SW480 (cell line): ENCODE measurements at places on chromosomes 5 and 9.

- DNase-seq = no peak
Observed at GRCh38 chr9:137130176-137130755, 8.7 kb upstream of the GRIN1 start.

DNA sequence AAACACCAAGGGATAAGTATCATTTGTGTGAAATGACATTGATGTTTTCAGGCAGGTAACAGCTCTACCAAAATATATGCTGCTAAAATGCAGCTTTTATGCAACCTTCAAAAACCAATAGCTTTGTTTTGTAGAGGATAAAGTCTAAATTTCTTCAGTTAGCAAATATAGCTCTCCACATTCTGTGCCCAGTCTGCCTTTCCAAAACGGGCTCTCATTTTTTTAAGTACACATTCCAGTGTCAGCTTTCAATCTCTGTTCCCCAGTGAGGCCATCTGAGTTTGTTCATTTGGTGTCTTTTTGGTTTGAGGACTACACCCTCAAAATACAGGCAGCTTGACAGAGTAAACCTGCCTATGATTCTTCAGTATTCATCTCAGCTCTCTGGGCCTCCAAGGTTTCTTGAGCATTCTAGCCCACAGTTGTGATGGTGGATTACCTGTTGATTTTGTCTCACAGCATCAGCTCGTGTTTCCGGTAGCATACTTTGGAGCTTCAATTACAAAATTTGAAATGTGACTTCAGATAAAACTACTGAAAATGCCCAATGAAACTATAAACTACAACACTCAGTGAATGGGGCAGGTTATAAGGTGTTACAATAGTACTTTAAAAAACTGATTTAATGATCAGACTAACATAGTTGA is 55.7 kb downstream of the NR3C1 start:
- no peak for DNase-seq

GRCh38 chr5:68544648-68545552 is 329.3 kb downstream of the PIK3R1 start:
- peak; percentile 5 for DNase-seq

- no peak for DNase-seq
Observed at GRCh38 chr9:4102078-4102477, 197.8 kb downstream of the GLIS3 start.

DNA sequence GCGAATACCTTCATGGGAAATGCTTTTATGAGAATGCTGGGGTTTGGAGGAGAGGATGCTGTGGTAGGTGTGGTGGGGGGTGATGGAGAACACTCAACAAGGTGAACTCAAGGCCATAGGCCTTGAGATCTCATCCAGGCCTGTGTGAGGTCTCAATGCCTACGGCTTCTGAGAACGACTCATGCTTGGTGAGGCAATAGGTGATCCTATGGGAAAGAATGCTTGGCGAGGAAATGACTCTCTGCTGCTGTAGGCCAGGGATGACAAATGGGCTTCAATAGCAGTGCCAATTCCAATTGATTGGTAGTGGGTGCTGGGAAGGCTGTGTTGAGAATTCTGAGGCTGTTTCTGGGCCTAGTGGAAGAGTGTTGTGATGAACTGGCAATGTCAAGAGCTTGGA is 280.2 kb upstream of the CLINT1 start:
- no peak for DNase-seq

GRCh38 chr5:177133853-177134696 is 502 bp downstream of the NSD1 start:
- peak; percentile 50 for DNase-seq

- DNase-seq = no peak
Observed at GRCh38 chr5:141077826-141078225, 16.6 kb upstream of the PCDHB2 start.

GRCh38 chr5:119879446-119879845 is 250.1 kb downstream of the FAM170A start:
- no peak for DNase-seq

DNA sequence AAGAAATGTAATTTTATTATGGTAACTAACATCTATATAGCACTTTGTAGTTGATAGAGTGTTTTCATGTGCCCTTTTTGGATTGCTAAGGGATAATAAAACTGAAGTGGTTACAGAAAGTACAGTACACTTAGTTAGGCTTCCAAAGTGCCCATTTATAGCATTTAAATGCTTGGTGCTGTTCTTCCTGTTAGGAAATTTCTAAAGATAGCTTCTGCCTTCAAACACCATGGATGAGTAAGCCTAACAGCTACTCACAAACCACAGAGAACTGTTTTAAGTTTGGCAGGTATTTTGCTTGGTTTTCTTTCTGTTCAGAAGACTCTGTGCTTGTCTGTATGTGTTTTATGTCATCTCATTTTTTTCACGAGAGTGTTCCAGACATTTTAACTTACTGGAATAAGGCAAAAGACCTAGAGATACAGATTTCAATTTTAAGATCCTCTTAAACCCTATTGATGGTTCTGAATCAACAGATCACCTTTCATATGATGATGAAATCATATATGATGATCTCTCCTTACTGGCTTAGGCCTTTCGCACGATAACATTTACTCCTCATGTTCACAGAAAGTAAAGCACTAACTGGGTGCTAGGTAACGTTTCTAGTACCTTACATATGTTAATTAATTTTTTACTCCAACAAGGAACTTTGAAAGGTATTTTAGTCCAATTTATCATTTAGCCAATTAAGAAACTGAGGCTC is 4.4 kb downstream of the RIMOC1 start:
- no peak for DNase-seq

DNA sequence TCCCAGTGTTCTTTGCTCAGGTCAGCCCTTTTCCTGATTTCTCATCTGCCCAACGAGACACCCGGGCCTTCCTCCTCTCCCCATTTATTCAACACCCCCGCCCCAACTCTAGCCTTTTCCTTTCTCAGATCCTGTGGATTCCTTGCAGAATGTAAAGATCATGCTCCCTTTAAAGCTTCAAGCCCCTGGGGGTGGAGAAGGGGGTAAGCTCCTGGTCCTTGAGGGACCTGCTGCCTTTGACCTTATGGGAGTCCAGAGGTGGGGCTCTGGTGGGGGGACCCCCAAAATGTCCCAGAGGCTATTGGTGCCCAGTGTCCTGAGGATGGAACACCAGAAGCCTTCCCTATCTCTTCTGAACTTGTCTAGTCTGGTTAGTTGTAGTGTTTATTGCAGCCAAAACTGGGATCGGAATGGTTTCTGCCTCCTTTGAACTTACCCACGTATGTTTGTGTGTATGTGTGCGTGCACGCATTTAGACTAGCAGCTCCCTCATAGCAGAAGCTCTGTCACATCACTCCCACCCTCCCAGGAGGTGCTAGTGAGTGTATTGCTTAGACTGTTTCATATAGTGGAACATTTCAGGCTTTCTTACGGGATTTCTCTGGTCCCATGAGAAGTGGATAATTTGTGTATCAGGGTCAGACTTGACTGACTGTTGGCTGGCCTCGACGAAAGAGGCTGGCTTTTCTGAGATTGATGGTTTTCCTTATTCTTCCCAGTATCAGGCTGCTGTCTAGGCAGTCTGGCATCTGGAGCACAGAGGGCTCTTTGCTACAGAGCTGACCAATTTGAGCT is 1.1 kb downstream of the GALNT10 start:
- no peak for DNase-seq

- DNase-seq = peak; percentile 65
Observed at GRCh38 chr5:44885903-44886302, 77.2 kb downstream of the MRPS30 start.

- DNase-seq = no peak
Observed at GRCh38 chr5:143699121-143699520, 112.8 kb upstream of the HMHB1 start.

- no peak for DNase-seq
Observed at GRCh38 chr9:116998305-116998704, 311.2 kb downstream of the TRIM32 start.

GRCh38 chr9:138040446-138041430 is 163.2 kb downstream of the CACNA1B start:
- no peak for DNase-seq

- DNase-seq = peak; percentile 60
Observed at GRCh38 chr9:3746296-3747275, 220.8 kb upstream of the RFX3 start.
